ENCODE measurements at places on chromosomes 5 and 9.
A peak's percentile ranks its signal among the peaks of the same experiment; 100 is the strongest.

- DNase-seq: no peak
These were observed 179.5 kb downstream of the YTHDC2 start for GRCh38 chr5:113692891-113693457.

GRCh38 chr5:22842574-22842973 lies 10.6 kb downstream of the CDH12 start:
- peak; percentile 23 for DNase-seq

DNA sequence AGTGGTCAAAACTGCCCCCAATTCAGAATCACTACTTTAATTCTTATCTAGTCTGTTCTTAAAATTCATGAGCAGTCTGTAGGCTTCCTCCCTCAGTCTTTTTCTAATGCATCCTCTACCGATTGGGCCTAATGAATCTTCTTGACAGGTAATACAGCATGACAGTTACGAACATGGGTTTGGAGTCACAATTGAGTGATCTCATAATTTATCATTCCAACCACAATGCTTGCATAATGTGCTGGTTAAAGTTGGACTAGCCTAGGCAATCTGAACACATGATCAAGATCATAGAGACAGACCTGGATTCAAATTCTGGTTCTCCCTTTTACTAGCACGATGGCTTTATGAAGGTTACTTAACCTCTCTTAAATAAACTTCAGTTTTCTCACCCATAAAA lies 33.1 kb upstream of the SETD9 start:
- DNase-seq: peak; percentile 45

DNA sequence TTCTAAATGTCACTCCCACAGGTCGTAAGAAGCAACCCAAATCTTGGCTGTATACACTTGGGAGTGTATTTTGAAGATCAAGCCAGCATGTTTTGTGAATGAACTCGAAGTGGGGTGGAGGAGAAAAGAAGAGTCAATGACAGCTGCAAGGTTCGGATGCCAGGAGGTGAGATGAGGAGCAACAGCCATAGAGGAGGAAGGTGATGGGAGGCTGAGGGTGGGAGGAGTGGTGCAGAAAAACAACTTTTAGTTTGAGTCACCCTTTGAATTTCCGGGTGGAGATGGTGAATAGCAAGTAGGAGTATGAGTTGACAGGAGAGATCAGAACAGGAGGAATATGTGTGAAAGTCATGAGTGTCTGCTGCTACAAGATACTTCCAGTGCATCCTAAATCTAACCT lies 153.6 kb downstream of the DIRAS2 start:
- DNase-seq: no peak

GRCh38 chr5:116273448-116274242 lies 188.8 kb downstream of the COMMD10 start:
- DNase-seq: no peak

- no peak for DNase-seq
These were observed 90.9 kb downstream of the SV2C start for GRCh38 chr5:76174101-76174500.

DNA sequence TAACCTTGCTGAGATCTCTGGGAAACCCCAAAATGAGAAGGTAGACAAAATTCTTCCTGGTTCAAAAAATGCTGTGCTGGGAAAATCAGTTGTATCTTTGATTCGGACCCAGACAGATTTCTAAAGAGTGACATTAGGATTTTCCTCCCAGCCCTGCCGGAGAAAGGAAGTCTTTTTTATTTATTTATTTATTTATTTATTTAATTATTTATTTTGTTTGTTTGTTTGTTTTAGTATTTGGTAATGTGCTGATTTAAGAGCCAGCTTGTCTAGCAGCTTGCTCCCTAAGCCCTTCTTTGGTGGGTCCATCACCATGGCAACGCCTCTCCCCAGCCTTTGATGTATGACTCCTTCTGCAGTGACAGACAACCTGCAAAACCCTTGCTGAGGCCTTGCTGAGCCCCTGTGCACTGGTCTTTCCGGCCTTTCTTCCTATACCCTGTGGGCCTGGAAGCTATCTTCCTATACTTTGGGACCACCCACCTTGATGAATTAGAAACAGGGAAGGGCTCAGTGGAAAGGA lies 60.6 kb upstream of the AFAP1L1 start:
- no peak for DNase-seq

- no peak for DNase-seq
These were observed 18.0 kb upstream of the CRB2 start for GRCh38 chr9:123337971-123338370.

- peak; percentile 76 for DNase-seq
These were observed 13.4 kb upstream of the TXNDC8 start for GRCh38 chr9:110351009-110351467.

GRCh38 chr5:174311531-174312269 lies 266.2 kb downstream of the NSG2 start:
- DNase-seq: peak; percentile 62

- DNase-seq: peak; percentile 28
These were observed 33.5 kb downstream of the ELOVL7 start for GRCh38 chr5:60810438-60811085.

DNA sequence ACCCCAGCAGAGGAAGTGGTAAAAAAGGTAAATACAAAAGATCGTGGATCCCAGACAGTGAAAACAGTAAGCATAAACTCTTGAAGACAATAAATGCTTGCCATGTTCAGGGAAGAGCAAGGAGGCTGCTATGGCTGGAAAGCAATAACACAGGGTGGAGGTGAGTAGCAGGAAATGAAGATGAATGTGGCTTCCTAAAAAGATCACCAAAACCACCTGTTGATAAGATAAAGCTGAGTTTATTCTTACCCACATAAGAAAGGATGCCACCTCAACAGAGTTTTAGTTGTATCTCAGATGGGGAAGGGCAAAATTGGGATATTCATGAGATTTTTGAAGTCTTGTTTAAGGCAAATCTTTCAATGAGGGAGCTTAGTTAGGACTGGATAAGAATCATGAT lies 273.3 kb downstream of the MSX2 start:
- DNase-seq: no peak

DNA sequence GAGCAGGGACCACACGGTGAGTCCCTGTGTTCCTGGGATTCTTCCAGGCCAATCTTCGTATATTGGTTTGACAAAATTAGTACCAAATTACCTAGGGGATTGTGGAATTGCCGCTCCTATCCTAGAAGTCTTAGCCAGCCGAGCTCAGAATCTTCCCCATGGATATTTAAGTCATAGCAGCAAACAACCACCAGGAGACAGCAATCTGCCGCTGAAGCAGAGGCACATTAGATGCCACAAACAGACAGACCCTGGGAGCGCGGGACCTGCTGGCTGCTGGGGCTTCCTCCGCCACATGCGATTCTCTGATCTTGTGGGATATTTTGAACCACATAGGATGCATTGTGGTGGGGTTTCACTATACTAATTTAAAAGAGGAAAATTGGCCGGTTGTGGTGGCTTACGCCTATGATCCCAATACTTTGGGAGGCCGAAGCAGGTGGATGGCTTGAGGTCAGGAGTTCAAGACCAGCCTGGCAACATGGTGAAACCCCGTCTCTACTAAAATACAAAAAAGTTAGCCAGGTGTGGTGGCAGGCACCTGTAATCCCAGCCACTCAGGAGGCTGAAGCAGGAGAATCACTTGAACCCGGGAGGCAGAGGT lies 31.7 kb upstream of the ZBTB43 start:
- peak; percentile 35 for DNase-seq

- DNase-seq: no peak
These were observed 1104.8 kb upstream of the COX7C start for GRCh38 chr5:85512896-85513295.

GRCh38 chr9:86700629-86701028 lies 246.7 kb downstream of the GAS1 start:
- DNase-seq: no peak

DNA sequence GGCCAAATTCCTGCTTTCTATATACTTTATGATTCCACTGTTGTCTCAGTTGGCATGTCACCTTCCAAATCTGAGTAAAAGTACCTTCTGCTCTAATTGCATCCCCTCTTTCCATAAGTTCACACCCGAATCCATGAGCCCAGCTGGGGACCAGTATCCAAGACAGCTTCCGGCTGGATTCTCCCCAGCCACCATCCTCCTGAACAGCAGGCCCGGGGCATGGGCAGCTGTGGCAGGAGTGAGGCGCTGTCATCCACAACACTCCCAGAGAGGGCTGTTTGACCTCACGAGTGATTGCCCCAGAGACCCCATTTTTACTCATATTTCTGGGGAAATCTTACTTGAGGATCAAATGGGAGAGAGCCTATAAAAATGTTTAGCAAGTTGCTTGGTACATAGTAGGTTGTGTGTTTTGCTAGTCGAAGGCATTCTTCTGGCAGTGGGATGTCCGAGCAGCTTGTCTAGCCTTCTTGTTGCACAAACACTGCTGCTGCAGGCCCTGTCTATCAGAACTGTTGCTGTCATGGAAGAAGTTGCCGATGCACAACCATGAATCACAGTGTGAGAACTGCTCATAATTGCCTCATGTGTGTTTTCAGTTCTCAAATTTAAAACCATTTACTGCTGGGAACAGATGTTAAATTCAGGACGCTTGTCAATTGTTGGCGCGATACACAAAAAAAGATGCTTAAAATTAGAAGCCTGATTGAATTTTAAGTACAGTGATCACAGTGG lies 93.8 kb downstream of the HSPA4 start:
- no peak for DNase-seq

- no peak for DNase-seq
These were observed 291.2 kb upstream of the DMRT1 start for GRCh38 chr9:550333-550732.

DNA sequence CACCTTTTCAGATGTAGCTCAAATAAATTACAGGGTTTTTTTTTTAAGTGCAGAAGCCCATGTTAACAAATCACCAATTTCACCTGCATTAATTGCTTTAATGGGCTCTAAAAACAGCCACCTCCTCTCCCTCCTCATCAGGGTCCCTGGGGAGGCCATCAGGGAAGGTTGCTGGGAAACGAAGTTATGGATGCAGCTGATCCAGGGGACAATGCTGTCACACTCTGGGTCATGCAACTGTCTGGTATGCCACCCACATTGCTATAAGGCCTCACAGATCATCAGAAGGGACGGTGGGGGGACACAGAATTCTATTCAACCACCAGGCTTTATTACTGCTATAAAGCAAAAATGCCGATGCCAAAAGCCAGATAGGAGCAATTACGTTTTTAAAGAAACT lies 9.3 kb downstream of the WHRN start:
- no peak for DNase-seq

GRCh38 chr9:21994556-21995005 lies at the start of gene CDKN2B-AS1:
Gene CDKN2B-AS1 (plus strand): TSS chr9:21994791.
- no peak for DNase-seq

DNA sequence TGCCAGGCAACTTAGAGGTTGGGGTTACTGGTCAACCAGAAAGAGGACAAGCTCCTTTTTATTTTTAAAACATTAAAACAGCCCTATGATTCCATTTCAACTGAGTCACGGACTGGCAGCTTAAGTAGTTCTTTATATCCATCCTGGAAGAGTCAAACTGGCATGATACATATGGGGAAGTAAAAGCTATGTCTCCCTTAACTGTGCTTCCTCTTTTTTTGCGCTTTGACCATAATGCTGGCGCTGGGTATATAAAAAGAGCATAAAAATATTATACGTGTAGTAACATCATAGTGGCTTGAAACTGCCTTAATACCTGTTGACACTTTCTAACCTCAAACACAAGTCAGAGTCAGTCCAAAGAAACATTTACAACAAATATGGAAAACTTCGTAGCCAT lies 274.4 kb downstream of the CSNK1G3 start:
- DNase-seq: no peak

- peak; percentile 22 for DNase-seq
These were observed 96.3 kb downstream of the UNC13B start for GRCh38 chr9:35257986-35258659.

DNA sequence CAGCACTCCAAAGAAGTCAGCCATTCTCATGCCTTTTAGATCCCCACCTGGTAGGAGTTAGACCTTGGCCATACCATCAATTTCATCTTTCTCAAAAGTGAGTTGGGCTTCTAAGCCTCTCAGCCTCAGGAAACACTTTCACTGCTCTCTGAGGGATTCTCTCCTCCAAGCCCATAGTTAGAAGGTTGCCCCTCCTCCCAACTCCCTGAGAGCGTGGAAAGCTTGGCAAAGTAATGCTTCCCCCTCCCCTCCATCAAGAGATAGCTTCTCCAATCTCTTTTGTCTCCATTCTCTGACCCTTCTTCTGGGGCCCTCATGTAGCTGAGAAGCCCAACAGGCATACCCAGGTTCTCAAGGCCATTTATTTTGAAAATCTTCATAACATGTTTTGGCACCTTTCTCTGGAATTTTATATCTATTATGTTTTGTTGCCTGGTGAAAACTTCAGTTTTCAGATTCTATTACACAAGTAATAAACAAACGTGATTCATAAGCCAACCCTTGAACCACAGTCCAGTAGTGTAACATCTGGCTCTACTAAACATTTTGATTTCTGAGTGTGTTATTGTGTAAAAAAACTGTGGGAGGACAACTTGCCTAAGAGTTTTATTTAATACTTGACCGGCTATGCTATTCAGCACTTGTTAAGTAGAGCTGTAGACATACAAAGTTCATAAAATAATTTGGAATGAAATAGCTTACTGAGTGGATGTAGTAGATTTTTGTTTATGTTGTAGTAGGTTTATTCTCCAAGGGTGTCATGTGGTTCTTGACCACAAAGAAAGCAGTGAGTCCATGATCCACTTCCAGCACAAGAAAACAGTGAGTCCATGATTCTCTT lies 17.1 kb downstream of the LVRN start:
- DNase-seq: peak; percentile 7

DNA sequence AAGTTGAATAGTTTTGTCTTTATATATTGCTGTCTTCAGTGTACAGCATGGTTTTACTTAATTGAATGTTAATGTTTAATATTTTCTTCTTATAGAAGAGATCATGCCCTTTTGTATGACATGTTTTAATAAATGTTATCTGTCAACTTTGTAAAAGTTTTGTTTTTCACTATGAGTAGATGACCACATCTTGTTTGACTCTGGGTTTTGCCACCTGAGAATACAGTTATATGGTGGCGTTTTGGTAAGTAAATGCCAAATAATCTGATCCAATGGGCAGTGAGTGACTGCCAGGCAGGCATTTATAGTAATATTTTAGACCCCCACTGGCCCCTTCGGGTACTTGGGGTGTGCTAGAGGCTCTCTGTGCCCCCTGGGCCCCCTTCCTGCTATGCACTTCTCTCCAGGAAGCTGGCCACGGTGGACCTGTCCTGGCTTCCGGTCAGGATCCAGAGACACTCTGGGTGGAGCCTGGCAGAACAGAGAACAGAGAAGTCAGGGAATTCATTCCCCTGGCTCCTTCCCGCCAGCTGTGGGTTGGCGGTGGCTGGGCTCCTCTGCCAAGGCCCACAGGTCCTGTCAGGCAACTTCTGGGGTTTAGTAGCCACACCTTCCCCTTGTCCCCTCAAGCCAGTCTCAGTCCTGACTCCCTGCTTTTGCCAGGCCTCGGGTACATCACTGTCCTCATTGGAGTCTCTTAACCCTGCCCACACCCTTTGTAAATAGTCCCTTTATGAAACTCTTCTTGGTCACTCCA lies 22.2 kb upstream of the ZBTB34 start:
- no peak for DNase-seq

DNA sequence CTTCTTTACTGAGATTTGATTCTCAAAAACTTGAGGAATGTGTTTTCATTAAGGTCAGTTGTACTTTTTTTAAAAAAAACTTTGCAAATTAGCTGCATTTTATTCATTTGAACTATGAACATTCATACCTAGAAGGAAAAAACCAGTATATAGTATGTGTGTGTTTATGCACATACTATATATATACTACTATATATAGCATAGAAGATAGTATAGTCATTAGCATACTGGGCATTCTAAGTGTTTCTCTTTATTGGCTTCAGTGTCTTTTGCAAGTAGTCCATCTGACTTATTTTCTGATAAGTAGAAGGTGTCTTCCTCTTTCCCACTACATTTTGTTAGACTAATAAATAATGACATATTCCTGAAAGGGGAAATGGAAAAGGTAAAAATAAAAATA lies 33.0 kb downstream of the ELOVL7 start:
- DNase-seq: no peak

Data from MCF 10A (cell line).